Activated naive CD8-positive, alpha-beta T cell treated with anti-CD3 and anti-CD28 coated beads for 36 hours (primary cell): ENCODE measurements at places on chromosomes 5 and 9.

DNA sequence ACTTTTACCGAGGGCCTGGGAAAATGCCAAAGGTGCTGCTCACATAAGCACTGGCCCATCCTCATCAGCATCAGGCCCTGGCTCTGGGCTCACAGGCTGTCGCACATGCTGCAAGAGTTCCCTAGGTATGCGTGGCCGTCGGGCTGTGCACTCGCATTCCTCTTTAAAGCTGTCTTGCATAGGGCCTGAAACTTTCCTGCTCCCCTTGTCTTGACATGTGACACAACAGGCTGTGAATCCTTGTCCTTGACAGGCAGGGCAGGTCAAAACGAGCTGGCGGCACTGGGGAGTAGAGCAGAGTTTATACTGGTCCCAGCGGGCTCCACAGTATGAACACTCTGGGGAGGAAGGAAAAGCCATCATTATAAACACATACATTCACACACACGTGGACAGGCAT lies 30.7 kb downstream of the TSTD2 start:
- H3K27me3 ChIP-seq = no peaks in the 10 kb centered on the region
- no peak overlapping the region for H3K4me3 ChIP-seq
- no peak for DNase-seq
- H3K4me1 ChIP-seq = peaks cover 7% of the 10 kb centered on the region
- peaks cover 9% of the 10 kb centered on the region for H3K36me3 ChIP-seq

DNA sequence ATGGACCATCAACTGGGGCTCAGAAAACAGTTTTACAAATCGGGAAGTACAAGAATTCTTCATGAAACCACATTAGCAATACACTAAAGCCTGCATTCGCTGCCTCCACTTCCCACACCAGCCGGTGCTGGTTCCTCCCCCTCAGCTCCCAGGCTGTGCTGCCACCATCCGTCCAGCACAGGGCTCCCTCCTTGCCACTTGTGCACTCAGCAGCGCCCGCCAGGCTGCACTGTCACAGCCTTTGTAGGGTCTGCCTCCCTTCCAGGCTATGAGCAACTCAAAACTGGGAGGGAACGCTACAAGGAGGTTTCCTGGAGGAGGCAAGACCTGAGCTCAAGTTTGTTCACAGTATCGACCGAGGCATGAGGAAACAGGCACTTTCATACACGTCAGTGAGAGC lies 7.7 kb downstream of the MAPK9 start:
- H3K27me3 ChIP-seq = no peaks in the 10 kb centered on the region
- H3K27ac ChIP-seq = no peak overlapping the region
- H3K36me3 ChIP-seq = peaks cover 71% of the 10 kb centered on the region
- H3K4me1 ChIP-seq = peaks cover 6% of the 10 kb centered on the region

DNA sequence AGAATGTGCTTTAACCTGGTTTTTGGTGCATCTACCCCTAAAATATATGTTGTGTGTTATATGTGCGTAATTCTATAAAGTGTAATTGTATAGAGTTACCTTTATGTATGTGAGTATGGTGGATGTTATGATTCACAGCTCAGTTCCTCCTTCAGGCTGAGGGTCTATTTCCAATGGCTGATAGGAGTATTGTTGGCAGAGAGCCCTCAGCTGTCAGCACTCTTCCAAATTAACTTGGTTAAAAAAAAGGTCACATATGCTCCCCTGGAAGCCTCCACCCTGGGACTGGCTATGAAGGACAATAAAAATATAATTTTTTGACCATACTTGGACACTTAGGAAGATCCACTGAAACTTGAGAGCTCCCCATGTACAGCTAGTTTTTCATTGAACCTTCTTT lies 250.4 kb upstream of the CDH12 start:
- no peak for DNase-seq
- no peak overlapping the region for H3K27ac ChIP-seq
- H3K4me1 ChIP-seq = no peaks in the 10 kb centered on the region
- H3K36me3 ChIP-seq = no peaks in the 10 kb centered on the region
- no peaks in the 10 kb centered on the region for H3K27me3 ChIP-seq

- no peaks in the 10 kb centered on the region for H3K36me3 ChIP-seq
- no peak overlapping the region for H3K27ac ChIP-seq
- DNase-seq = no peak
- no peak overlapping the region for H3K4me3 ChIP-seq
Observed at GRCh38 chr9:111815285-111816070, 20.7 kb upstream of the SHOC1 start.

GRCh38 chr9:133124123-133124906 lies 3.3 kb upstream of the RALGDS start:
- H3K27me3 ChIP-seq = no peaks in the 10 kb centered on the region
- H3K4me1 ChIP-seq = peaks cover 40% of the 10 kb centered on the region
- peak overlapping the region; percentile 1 for H3K27ac ChIP-seq
- H3K36me3 ChIP-seq = peaks cover 3% of the 10 kb centered on the region
- no peak overlapping the region for H3K4me3 ChIP-seq
- no peak for DNase-seq

GRCh38 chr5:33422191-33422590 lies 18.6 kb upstream of the TARS1 start:
- no peak overlapping the region for H3K27ac ChIP-seq
- H3K36me3 ChIP-seq = no peaks in the 10 kb centered on the region
- H3K27me3 ChIP-seq = peaks cover 10% of the 10 kb centered on the region
- H3K4me1 ChIP-seq = no peaks in the 10 kb centered on the region
- DNase-seq = no peak
- H3K4me3 ChIP-seq = no peak overlapping the region

DNA sequence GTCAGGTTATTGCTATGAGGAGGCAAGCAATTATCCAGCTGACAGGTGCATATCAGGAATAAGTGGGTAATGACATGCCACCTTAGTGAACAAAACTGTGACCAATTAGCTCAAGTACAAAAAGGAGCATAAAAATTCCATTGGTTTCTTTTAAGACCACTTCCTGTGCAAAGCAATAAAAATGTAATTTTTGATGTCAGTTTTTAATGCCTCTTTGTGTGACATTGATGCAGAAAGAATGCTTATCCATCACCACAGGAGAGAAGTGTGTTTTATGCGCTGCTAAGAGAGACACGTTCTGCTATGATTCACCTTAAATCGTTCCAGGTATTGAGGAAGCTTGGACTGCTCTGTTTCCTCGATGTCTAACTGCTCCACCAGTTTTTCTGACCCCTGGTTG lies 96.7 kb downstream of the MRPS27 start:
- DNase-seq = no peak
- H3K4me1 ChIP-seq = no peaks in the 10 kb centered on the region
- H3K27ac ChIP-seq = no peak overlapping the region
- no peak overlapping the region for H3K4me3 ChIP-seq
- no peaks in the 10 kb centered on the region for H3K27me3 ChIP-seq

GRCh38 chr5:142658278-142658677 lies 27.6 kb downstream of the FGF1 start:
- H3K36me3 ChIP-seq = no peaks in the 10 kb centered on the region
- no peak overlapping the region for H3K27ac ChIP-seq
- no peak overlapping the region for H3K4me3 ChIP-seq
- no peaks in the 10 kb centered on the region for H3K4me1 ChIP-seq
- H3K27me3 ChIP-seq = peaks cover 11% of the 10 kb centered on the region

- H3K27ac ChIP-seq = no peak overlapping the region
- H3K27me3 ChIP-seq = no peaks in the 10 kb centered on the region
- no peaks in the 10 kb centered on the region for H3K4me1 ChIP-seq
Observed at GRCh38 chr9:134208981-134209725, 44.8 kb upstream of the RNU6ATAC start.

DNA sequence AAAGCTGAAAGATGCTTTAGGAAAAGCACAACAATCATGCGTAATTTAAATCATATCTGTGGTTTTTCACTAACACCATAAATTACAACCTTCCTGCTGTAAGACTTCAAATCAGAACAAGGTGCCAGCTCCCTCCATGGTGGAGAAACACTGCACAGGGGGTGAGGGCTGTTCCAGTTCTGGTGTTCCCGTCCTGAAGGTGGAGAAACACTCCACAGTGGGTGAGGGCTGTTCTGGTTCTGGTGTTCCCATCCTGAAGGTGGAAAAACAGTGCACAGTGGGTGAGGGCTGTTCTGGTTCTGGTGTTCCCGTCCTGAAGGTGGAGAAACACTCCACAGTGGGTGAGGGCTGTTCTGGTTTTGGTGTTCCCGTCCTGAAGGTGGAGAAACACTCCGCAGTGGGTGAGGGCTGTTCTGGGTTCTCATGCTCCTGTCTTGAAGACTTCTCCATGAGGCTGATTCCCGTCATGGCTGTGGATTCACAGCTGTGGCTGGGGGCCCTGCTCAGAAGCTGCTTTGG lies 12.9 kb downstream of the PLEKHG4B start:
- H3K4me3 ChIP-seq = no peak overlapping the region
- H3K27me3 ChIP-seq = peaks cover 7% of the 10 kb centered on the region
- H3K36me3 ChIP-seq = no peaks in the 10 kb centered on the region
- H3K4me1 ChIP-seq = no peaks in the 10 kb centered on the region

DNA sequence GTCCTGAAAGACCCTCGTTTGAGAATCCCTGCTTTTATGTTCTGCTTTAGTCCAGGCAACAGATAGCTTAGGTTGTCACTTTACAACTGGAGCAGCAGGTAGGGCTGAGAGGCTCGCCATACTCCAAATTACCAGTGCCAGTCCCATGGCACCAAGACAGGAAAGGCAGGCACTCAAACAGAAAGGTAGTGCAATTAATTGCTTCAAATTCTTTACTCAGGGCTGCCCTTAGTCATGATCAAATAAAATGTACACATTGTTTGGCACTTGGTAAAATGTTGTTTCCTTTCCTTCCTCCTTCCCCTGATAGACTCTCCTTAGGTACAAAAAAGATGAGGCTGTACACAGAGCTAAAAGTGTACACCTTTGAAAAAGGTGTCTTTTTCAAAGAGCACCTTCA lies 115.8 kb upstream of the CCDC152 start:
- H3K27ac ChIP-seq = no peak overlapping the region
- no peak overlapping the region for H3K4me3 ChIP-seq
- H3K36me3 ChIP-seq = no peaks in the 10 kb centered on the region
- peaks cover 7% of the 10 kb centered on the region for H3K27me3 ChIP-seq
- no peak for DNase-seq

GRCh38 chr9:77598524-77598923 lies 49.6 kb downstream of the GNA14 start:
- H3K4me1 ChIP-seq = peaks cover 11% of the 10 kb centered on the region
- H3K4me3 ChIP-seq = no peak overlapping the region
- DNase-seq = no peak
- H3K36me3 ChIP-seq = no peaks in the 10 kb centered on the region
- no peak overlapping the region for H3K27ac ChIP-seq

DNA sequence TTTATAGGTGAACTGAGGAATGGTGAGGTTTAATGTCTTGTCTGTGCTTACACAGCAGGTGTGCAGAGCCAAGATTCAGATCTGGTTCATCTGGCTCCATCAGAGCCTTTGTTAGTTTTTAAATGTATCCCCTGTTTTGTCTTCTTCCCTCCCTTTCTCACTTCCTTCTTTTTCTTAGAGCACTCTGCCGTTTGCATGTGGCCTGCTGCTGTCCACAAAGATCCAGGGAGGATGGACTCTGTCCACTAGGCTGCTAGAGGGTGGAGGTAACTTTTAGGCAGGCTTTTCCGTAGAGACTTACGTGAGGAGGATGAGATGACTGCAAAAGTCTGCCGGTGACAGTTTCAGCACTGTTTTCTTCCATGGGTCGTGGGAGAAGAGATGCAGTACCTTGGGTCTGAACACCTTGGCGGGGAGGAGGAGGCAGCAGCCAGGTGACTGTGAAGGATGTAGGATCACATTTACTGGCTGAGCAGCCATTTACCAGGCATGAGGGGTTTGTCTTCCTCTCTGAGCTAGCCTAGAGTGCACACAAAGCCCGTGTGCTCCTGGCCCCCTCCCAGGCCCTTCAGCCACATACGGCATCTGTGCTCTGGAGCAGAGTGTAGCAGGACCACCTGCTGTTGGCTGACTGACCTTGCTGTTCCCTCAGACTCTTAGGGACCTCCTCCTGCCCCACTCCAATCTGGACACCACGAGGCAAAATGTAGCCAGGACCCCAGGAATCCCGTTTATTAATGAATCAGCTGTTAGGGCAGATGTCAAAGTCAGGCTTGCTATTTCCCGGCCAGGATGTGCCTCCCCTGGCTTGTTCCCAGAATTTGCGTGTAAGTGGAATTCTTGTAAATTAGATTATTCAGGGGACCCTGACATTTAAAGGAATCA lies 1.8 kb downstream of the NTMT1 start:
- H3K27ac ChIP-seq = peak overlapping the region; percentile 92
- H3K36me3 ChIP-seq = peaks cover 16% of the 10 kb centered on the region
- DNase-seq = no peak
- peaks cover 9% of the 10 kb centered on the region for H3K27me3 ChIP-seq
- H3K4me3 ChIP-seq = peak overlapping the region; percentile 85

DNA sequence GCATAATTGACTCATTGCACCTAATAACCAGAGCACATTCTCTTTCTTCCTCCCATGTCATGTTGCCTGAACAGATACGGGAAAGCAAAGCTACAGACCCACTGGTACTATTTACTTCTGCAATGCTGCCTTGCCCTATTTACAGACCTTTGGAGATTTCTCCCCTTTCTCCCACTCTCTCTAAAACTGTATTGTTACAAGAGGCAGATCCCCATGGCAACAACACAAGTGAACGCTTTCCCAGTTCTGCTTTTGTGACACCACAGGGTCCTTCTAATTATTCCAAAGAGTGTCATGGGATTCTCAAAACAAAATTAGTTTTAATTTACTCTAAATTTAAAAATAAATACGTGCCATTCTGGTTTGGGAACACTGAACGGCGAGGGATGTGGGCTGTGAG lies 104.7 kb downstream of the KCTD16 start:
- no peak overlapping the region for H3K4me3 ChIP-seq
- H3K4me1 ChIP-seq = no peaks in the 10 kb centered on the region
- no peaks in the 10 kb centered on the region for H3K36me3 ChIP-seq
- peaks cover 1% of the 10 kb centered on the region for H3K27me3 ChIP-seq
- no peak overlapping the region for H3K27ac ChIP-seq
- no peak for DNase-seq

DNA sequence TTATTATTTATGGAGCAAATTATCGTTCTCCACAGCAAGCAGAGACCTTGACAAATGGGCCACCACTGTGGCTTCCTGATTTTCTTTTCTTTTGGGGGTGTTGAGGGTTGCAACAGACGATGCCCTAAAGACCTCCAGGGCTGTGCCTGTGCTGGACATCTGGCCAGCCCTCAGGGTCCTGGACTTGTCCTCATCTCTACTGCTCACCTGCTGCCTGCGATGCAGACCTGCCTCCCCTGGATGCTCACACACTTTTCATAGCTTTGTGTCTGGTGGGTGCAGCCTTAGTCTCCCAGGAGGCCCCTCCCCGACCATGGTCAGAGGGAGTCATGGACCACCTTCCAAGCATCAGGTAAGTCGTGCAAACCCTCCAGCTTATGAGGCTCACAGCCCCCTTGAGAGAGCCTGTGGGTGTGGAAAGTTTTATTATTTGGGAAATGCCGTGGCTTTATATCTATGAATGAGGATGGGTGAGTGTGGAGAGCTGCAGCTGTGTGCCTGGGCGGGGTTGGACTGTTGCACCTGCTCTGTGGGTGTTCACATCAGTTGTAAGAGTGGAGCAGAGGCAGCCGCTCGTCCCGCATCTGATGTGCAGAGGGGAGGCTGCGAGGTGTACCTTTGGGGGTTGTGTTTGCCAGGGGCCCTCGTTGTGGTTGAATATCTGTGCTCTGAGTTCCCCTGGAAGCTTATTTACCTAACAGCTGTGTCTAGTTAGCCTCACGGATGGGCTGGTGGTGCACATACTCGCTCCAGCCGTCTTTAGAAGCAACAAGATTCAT lies 126.3 kb upstream of the IRX4 start:
- H3K4me1 ChIP-seq = no peaks in the 10 kb centered on the region
- no peak for DNase-seq
- H3K4me3 ChIP-seq = no peak overlapping the region
- H3K27ac ChIP-seq = no peak overlapping the region
- H3K36me3 ChIP-seq = no peaks in the 10 kb centered on the region
